Gastrocnemius medialis (tissue), 4 donors: ENCODE measurements at places on chromosomes 16 and 17. TPM values are rescaled to one million over a fixed set of nuclear protein-coding genes. Genes with fewer than 3 reads are reported as not detected.

ABCA6 gene
- 82.3 TPM for total RNA-seq

NPB gene
- total RNA-seq, result 1.1 TPM

DNA sequence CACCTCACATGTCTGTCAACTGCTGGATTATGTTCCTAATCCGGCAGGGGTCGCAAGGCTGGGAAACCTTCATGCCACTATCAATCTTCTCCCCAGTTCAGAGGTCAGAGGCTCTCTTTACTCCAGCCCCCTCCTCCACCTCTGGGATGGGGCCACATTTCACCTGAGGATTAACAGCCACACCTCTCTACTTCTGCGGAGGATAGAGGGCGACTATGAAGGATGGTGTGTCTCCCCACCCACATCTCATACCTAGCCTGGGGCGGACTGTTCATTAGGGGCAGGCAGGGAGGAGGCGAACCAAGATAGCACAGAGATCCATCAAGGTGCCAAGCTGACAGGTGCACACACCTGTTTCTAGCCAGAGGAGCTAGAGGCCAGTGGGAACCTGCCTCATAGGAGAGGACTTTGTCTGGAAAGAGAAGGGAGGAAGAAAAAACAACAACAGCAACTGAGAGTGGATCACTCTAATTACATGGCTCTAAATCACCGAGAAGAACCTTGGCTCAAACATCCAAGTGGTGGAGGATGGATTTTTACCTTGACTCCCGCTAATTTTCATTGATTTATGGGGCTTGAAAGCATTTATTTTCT lies 41.9 kb upstream of the SKAP1 start:
- H3K27me3 ChIP-seq, result no peaks in the 10 kb centered on the region
- no peak for DNase-seq
- H3K27ac ChIP-seq, result no peak overlapping the region
- no peaks in the 10 kb centered on the region for H3K36me3 ChIP-seq
- no peaks in the 10 kb centered on the region for H3K4me1 ChIP-seq

- peaks cover 89% of the 10 kb centered on the region for H3K4me1 ChIP-seq
- peak overlapping the region; percentile 72 for H3K27ac ChIP-seq
- DNase-seq, result no peak
- H3K4me3 ChIP-seq, result no peak overlapping the region
- no peaks in the 10 kb centered on the region for H3K27me3 ChIP-seq
Observed at GRCh38 chr17:17098551-17099179, 56.4 kb downstream of the MPRIP start.

TMEM114 gene
- total RNA-seq, result not detected

GRCh38 chr17:56481659-56482058 lies 111.8 kb upstream of the NOG start:
- no peak overlapping the region for H3K27ac ChIP-seq
- no peak overlapping the region for H3K4me3 ChIP-seq
- no peaks in the 10 kb centered on the region for H3K36me3 ChIP-seq
- H3K4me1 ChIP-seq, result peaks cover 32% of the 10 kb centered on the region
- no peaks in the 10 kb centered on the region for H3K27me3 ChIP-seq
